Brain pericyte (primary cell): ENCODE measurements at places on chromosomes 1 and 21.

DNA sequence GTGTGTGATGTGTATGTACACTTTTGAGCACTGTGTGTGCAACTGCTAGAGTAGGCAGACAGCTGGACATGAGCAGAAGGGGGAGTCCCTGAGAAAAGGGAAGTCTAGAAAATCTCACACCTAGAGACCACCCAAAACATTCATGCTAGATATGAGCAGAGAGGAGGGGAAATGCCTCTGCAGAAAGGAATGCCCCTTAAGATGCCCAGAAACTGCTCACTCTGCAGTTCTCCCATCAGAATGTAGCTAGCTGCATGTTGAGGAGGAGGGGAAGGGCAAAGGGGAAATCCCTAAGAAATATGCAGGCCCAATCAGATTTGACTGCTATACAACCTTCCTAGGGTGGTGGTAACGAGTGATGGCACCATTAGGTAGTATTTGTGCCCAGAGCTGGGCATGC lies 31.8 kb upstream of the MAGOH start:
- no peak for DNase-seq

DNA sequence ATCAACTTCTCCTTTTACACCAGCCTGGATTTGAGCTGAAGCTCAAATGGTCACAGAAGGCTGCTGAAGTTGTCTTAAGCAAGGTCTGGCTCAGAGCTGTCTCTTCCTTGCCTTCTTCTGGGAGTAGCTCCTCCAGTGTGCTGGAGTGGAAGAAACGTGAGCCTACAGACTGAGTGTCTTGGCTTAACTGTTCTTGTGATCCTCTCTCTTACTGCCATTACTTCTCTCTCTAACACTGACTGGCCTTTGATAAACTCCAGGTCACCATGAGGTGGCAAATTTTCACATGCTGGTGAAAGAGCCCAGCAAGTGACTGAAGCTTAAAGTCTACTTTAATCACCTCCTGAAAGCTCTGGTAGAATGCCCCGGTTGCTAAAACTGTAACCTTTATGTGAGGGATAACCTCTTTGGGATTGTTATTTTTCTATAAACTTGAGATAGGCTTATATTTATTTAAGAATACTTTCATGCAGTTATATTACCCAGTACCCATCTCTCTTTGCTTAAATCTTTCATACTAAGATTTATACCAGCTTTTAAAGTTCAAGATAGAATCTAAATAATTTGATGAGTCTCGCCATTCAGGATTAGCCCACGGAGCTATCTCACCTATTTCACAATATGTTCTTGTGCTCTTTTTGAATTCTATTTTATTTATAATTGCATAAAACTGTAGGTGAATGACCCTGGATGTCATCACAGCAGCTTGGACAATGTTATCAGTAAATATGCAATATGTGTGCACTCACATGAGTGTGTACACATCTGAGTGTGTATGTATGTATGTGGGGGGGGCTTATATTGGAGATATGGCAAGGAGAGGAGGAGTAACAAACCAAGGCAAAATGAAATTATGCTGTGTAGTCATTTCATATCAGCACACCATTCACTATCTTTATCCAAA lies 924.0 kb downstream of the LTN1 start:
- DNase-seq, result no peak

DNA sequence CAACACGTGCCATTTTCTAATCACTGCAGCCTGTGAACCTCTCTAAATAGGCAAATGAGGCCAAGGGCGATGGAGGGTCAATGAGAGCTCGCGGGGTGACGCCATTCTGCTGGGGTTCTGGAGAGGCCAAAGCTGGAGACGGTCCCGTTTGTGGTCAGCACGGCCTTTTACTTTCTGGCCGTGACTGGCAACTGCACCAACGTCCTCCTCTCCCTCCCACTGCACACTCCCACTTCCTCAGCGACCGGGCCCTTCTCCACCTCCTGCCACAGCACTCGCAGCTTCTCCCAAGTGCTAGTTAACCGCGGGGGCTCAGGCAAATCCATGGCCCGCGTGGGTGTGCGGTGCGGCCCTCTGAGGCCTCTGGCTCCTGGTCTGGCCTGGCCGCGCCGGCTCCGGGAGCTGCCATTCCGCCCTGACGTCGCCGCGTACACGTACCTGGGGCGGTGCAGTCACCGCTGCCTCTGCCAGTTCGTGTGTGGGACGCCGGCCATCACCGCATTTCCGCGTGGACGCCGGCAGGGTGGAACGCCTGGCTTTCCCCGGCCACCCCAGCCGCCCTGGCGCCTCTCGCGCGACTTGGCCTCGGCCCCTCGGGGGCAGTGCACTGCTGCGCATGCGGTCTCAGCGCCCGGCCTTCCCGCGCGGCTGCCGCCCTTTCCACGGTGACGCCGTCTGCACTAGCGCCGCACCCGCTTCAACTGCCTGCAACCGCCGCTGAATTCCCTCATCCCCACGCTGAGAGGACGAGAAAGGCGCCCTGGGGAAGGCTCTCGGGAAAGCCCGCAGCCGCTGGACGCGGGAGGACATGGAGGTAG lies 18.2 kb downstream of the OR2C3 start:
- DNase-seq, result no peak

GRCh38 chr1:54323921-54324250 lies 82.3 kb downstream of the SSBP3 start:
- DNase-seq, result no peak

GRCh38 chr1:82108843-82109242 lies 308.1 kb downstream of the ADGRL2 start:
- no peak for DNase-seq

- no peak for DNase-seq
Observed at GRCh38 chr1:171346881-171347280, 32.9 kb downstream of the FMO4 start.

GRCh38 chr1:110259770-110260169 lies 49.7 kb downstream of the KCNC4 start:
- no peak for DNase-seq

DNA sequence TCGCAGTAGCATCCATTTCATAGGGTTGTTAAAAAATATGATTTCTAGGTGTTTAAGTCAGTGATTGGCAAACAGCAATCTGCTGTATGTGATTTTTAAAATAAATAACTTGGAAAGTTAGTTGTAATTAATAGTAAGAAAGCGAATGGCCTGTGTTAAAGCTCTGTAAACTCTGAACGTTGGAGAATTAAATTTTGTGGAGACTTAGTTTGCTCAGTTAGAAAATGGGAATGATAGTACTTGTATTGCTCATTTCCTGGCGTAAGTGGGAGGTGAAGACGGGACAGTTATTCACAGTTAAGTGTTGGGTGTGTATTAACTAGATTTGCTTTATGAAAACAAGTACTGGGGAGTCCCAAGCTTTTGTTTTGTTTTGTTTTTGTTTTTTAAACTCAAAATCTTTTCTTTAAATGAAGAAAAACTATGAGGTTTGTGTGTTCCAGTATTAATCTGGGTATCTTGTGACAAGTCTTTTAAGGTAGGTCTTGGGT lies 995 bp downstream of the CACYBP start:
- no peak for DNase-seq

DNA sequence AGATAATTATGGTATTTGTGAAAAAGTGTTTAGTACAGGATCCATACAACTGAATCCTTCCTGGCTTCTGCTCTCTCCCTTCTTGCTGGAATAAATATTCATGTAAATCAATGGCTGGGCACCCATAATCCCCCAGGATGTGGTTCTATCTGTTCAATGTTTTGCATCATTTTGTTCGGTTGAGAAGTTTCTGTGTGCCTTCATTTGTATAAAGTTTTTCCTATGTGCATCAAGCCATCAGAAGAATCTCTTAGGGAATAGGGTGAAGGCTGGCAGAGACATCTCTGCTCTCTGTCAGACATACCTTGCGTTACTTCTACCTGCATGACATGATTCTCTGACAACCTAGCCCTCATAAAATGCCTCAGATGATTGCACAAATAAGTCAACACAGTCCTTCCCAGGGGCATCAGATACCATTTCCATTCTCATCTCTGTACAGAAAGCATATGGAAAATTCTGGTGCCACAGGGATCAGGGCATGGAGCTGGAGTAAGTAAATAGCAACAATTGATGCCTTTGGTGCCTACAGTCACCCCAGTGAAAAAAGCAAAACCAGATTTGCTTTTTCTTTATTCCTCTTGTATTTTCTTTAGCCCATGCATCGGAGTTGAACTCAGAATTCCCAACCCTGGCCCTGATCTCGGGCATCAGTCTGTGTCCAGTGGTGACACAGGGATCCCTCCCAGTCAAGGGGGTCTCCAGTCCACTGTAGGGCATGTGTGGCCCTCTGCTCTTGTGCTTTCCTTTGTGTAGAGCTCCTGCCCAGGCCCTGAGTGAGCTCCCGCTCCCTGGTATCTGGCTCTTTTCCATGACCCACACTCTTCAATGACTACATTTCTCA lies 39.7 kb upstream of the ATP1A1 start:
- DNase-seq, result no peak

DNA sequence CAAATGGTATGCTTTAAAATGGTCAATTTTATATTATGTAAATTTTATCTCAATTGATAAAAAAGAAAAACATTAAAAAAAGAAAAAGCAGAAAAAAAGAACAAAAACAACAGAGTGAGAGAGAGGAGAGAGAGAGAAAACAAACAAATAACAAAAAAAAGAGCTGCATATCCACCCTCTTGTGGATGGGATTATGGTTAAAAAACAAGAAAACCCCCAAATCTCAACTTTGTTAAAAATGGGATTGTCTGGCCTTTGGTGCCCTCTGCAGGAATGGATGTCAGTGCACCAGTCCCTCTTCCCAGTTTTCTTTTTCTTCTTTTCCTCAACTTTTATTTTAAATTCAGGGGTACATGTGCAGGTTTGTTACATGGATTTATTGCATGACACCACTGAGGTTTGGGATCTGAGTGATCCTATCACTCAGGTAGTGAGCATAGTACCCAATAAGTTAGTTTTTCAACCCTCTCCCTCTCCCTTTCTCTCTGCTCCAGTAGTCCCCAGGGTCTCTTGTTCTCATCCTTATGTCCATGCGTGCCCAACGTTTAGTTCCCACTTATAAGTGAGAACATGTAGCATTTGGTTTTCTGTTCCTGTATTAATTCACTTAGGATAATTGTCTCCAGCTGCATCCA lies 28.1 kb downstream of the RNF187 start:
- DNase-seq, result no peak

DNA sequence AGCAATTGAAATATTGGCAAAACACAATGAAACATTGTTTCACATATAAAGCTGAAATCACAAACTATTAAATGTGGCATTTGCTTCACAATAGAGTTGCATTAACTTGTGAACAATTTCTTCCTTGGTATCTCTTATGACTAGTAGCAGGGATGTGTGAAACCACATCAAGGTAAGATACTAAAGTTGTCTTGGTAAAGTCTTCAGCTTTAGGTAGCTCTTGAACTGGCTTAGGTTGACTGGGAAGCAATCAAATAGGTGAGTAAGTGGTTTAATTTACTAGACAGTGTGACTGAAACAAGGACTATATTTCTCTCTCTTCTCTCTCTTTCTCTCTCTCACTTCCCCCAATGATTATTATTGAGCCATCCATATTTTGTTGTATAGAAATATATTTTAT lies 141.5 kb upstream of the KCNK2 start:
- DNase-seq, result no peak

DNA sequence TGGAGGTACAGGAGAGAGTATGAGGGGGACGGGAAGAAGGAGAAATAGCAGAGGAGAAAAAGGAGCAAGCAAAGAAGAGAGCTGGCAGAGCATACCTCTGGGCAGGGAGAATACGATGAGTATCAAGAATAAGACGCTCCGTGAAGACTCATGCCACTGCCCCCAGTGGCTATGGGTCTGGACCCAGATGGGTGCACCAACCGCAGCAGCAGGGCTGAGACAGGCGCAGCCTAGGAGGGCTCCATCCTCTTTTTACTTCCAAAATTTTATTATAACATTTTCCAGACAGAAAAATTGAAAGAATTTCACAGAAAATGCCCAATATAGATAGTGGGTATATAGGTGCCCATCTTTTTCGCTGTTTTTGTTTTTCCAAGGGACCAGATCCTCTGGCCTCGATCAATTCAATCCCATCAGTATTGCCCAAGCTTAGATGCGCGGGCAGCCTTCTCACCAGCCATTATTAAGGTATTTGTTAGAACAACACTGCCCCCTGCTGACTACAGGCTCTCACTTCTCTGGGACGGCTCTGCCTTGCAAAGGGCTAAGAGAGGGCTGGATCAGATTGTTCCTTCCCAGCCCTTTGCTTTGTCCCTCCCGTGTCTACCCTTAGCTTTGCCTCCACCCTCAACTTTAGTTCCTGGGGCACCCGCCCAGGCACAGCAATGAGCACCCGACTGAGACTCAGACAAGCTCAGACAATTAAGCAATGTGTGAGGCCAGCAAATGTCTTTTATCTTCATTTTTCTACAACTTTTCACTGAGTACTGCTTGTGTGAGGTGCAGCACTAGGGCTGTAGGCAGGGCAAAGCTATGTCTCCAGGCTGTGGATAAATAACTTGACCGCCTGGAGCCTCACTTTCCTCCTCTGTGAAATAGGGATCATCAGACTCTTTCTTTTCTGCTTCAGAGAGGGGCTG lies 17.5 kb upstream of the CAMK1G start:
- no peak for DNase-seq

- no peak for DNase-seq
Observed at GRCh38 chr1:12621346-12622335, 3.6 kb upstream of the DHRS3 start.

DNA sequence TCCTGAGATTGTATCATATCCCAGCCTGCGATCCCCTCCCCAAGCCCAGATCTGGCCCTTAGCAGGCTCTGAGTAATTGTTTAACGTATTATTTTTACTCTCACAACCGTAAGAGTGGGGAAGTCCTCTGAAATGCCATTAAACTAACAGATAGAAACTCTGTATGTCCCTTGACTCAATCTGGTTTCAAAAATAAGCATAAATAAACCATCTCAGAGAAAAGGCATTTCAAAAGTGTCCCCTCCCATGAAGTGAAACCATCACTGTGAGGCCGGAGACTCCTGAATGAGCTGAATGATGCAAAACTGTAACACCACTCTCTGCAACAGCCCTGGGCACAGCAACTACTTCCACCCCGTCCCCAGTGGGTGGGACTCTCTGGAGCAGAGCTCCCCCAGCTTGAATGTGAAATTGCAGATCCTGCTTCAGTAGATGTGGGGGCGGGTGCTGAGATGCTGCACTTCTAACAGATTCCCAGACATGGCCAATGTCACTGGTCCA lies 104.1 kb downstream of the SYF2 start:
- DNase-seq, result no peak

DNA sequence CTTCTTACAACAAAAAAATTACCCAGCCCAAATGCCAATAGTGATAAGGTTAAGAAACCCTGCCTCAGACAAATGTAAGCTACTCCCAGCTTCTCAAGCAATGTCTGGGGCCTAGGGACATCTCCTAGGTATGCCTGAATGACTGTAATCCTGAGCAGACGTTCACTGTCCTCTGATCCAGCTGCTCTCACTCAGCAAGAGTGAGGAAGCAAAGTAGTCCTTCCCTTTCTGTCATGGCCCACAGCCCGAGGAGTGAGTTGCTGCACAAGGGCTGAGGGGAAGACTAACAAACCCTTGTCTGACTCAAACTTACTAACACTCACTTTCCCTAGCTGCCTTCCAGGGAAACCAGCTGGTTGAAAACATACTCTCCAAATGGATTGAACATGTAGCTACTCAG lies 124.9 kb upstream of the TNFSF4 start:
- no peak for DNase-seq
